ENCODE measurements at places on chromosomes 11 and 22. TPM values are rescaled to one million over a fixed set of nuclear protein-coding genes. Genes with fewer than 3 reads are reported as not detected.
A peak's percentile ranks its signal among the peaks of the same experiment; 100 is the strongest.

The UCP2 gene
- total RNA-seq = 92.4 TPM

DNA sequence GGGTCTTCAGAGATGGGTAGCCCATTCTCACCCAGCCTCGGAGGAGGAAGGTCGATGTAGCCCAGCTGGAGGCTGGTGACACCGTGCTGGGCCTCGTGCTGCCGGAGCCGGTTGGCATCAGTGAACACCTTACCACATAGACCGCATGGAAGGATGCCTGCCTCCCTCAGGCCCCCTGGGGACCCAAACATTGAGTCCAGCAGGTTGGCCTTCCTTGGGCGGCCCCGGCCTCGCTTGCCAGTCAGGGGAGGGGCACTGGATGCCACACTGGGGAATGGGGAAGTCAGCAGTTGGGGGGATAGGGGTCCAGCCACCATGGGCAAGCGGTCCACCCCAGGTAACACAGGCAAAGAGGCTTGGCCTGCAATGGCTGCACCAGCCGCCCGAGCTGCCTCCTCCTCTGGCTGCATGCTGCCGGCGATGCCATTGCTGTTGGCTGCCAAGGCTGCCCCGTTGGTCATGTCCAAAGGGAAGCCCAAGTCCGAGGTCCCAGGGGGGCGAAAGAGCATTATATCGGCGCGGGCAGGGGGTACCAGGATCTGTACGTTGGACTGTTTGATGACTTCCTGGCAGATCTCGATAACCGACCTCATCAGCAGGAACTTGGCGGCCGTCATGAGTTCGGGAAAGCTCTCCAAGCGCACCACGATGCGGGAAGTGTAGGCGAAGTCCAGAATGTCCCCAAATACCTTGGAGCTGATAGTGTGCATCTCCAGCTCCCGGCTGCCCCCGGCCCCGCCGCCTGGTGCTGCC, 1.4 kb downstream of the PATZ1 start:
- peaks cover 28% of the 10 kb centered on the region for H3K36me3 ChIP-seq
- no peaks in the 10 kb centered on the region for H3K27me3 ChIP-seq
- peaks cover 55% of the 10 kb centered on the region for H3K4me1 ChIP-seq
- peak; percentile 81 for DNase-seq
- peak overlapping the region; percentile 64 for H3K4me3 ChIP-seq

The CALCB gene
- not detected for total RNA-seq

DNA sequence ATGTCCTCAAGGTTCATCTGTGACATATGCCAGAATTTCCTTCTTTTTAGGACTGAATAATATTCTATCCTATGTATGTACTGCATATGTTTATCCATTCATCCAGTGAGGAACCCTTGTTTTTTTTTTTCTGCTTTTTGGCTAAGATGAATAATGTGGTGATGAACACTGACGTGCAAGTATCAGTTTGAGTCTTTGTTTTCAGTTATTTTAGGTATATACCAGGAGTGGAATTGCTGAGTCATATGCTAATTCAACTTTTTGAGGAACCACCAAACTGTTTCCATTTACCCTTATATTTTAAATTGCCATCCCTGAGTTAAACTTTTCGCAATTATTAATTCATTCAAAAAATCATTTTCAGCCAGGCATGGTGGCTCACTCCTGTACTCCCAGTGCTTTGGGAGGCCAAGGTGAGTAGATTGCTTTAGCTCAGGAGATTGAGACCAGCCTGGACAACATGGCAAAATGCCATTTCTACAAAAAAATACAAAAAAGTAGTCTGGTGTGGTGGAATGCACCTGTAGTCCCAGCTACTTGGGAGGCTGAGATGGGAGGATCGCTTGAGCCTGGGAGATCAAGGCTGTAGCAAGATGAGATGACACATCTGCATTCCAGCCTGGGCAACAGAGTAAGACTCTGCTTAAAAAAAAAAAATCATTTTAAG, 64.2 kb downstream of the MICAL2 start:
- no peak for DNase-seq
- H3K4me3 ChIP-seq = no peak overlapping the region
- no peaks in the 10 kb centered on the region for H3K27me3 ChIP-seq
- no peak overlapping the region for H3K27ac ChIP-seq

The FGF4 gene
- not detected for total RNA-seq

The SHISAL1 gene
- 0.11 TPM for total RNA-seq

DNA sequence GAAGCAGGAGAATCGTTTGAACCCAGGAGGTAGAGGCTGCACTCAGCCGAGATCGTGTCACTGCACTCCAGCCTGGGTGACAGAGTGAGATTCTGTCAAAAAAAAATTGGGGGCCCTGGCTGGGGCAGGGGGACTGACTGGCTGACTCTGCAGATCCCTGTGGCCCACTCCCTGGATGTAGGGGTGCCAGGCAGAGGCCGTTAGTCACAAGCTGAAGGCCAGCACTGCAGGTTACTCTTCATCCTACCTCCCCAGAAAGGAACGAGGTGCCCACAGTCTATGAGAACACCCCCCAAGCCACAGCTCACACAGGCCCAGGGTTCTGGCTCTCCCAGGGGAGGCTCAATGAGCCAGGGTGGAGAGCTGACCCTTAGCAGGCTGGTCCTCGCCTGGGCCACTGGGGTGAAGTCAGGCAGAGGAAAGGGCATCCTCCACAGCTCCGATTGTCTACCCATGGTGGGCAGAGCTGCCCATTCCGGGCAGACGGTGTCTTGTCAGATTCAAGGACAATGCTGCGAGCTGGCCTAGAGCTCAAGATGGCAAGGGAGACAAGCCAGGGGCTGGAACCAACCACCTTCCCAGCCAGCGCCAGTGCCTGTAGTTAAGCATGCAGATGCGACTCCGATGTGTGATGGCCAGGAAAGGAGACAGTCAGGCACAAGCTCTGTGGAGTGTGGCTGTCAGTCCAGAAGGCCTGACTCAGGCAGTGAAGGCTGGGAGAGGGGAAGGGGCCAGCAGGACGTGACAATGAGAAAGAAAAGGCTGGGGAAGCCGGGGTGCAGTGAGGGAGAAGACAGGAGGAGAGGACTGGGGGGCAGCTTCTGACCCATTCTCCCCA, 12.4 kb downstream of the C11orf24 start:
- H3K27me3 ChIP-seq = no peaks in the 10 kb centered on the region
- DNase-seq = no peak
- H3K27ac ChIP-seq = no peak overlapping the region
- peaks cover 39% of the 10 kb centered on the region for H3K36me3 ChIP-seq
- no peak overlapping the region for H3K4me3 ChIP-seq
- H3K4me1 ChIP-seq = peaks cover 10% of the 10 kb centered on the region

- H3K4me3 ChIP-seq = no peak overlapping the region
- H3K4me1 ChIP-seq = no peaks in the 10 kb centered on the region
- no peak for DNase-seq
- H3K36me3 ChIP-seq = no peaks in the 10 kb centered on the region
- H3K27ac ChIP-seq = no peak overlapping the region
- H3K27me3 ChIP-seq = no peaks in the 10 kb centered on the region
Measured at GRCh38 chr22:48659404-48659996, 1168.2 kb downstream of the BRD1 start.

GRCh38 chr11:43145653-43146052, 166.1 kb upstream of the API5 start:
- no peaks in the 10 kb centered on the region for H3K27me3 ChIP-seq
- H3K27ac ChIP-seq = no peak overlapping the region
- no peak overlapping the region for H3K4me3 ChIP-seq
- H3K4me1 ChIP-seq = no peaks in the 10 kb centered on the region

DNA sequence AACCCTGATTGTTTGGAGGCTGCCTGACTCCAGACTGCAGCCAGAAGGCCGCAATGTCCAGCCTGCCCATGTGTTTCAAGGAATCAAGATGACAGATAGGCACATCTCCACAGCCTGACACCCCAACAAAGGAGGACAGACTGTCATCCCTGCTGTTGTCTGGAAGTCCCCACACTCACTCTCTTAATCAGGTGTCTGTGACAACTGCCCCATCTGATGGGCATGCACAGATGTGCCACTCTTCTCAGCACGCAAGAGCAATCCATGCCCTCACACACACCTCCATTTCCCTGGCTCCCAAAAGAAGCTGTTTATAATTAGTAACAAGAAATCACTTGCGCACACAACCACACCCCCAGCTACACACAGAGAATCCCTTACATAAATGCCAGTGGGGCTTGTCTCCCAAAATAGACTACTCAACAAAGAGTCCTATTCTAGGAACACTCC, 117.6 kb downstream of the C11orf58 start:
- H3K27me3 ChIP-seq = no peaks in the 10 kb centered on the region
- H3K27ac ChIP-seq = no peak overlapping the region
- no peaks in the 10 kb centered on the region for H3K36me3 ChIP-seq
- no peak overlapping the region for H3K4me3 ChIP-seq
- H3K4me1 ChIP-seq = no peaks in the 10 kb centered on the region
